GM12865 (cell line): ENCODE measurements at places on chromosomes 13 and 19.

DNA sequence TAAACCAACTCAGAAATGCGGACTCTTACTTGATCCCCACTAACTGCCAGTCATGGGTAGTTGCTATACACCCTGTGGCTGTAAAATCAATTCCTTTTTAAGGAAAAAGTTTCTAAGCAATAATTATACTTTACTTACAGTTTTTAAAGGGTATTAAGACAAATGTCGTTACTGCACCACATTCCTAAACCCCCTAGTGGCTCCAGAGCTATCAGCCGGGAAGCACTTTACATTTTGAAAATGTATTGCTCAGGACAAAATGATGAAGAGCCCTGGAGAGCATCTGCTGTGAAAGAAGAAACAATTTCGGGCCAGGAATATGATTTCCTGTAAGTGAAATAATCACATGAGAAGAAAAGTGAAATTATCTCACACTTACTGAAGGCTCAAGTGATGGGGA lies 36.7 kb downstream of the DCLK1 start:
- DNase-seq, result no peak

GRCh38 chr19:869245-870177 lies 10.0 kb downstream of the CFD start:
- no peak for DNase-seq

- DNase-seq, result peak; percentile 65
Measured at GRCh38 chr19:917323-918151, at the start of gene KISS1R. TSS of gene KISS1R (plus strand) at chr19:917333. CDS start at chr19:917503, 170 bp downstream.

DNA sequence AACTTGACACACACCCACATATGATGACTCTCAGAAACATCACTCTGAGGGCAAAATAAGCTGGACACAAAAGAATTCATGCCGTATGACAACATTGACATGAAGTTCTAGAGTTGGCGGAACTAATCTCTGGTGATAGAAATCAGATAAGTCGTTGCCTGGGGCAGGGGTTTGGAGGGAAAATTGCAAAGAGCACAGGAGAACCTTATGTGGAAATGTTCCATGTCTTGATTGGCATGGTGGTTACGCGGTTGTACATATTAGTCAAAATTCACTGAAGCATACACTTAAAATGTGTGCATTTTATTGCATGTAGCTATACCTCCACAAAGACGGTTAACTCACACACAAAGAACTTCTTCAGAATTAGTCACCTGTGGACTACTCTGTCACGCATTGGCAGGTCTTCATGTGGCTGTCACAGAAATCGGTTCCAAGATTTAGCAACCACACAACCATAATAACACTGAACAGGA lies 137.8 kb upstream of the GJB6 start:
- DNase-seq, result peak; percentile 86

- no peak for DNase-seq
Measured at GRCh38 chr13:49993111-49993510, 3.7 kb upstream of the TRIM13 start.

DNA sequence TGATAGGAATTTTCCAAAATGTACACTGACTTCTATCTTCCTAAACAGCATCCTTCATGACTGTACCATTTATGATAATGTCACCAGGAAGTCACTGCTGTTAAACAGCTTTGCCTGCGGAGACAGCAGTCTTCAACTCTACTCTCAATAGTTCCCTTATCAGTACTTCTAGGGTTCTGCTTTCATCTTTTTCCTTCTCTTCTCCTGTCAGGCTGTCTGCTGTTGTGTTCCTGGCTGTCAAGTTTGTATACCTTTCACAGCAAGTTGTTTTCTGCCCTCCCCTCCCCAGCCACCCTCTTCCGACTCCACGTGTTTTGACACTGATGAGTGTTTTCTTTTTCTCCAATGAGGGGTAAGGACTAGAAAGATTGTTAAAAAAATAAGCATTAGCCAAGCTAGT lies 2.2 kb downstream of the UPF3A start:
- no peak for DNase-seq

- DNase-seq, result no peak
Measured at GRCh38 chr13:98239162-98240076, 62.4 kb upstream of the RNF113B start.

DNA sequence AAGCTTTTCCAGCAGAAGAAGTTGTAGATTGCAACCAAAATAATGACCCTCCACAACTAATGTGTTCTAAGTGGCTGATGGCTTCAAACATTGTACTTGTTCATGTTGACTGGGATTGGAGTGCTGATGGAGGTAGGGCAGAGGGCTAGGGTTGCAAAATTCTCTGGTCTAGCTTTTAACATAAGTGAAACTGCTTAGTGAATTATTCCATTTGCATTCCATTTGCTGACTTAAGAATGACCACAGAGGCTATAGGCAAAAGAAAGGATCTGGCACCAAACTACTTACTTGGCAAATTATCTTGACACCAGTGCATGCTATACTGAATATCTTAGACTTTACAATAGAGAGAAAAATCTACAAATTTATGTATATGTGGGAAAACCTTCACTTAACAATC lies 287.0 kb downstream of the FGF9 start:
- no peak for DNase-seq

- DNase-seq, result no peak
Measured at GRCh38 chr19:19043881-19044280, 10.5 kb downstream of the ARMC6 start.

GRCh38 chr13:36061054-36061453 lies 70.1 kb downstream of the DCLK1 start:
- DNase-seq, result no peak

GRCh38 chr13:68007576-68007975 lies 777.4 kb upstream of the PCDH9 start:
- no peak for DNase-seq

- DNase-seq, result peak; percentile 52
Measured at GRCh38 chr19:1651568-1652291, 685 bp downstream of the TCF3 start.

- peak; percentile 99 for DNase-seq
Measured at GRCh38 chr19:8342684-8343482, at the start of gene KANK3. TSS of gene KANK3 (minus strand) at chr19:8343262. CDS start at chr19:8337828, 5,434 bp downstream.

GRCh38 chr13:36736119-36736726 lies 62.4 kb downstream of the SERTM1 start:
- peak; percentile 54 for DNase-seq

DNA sequence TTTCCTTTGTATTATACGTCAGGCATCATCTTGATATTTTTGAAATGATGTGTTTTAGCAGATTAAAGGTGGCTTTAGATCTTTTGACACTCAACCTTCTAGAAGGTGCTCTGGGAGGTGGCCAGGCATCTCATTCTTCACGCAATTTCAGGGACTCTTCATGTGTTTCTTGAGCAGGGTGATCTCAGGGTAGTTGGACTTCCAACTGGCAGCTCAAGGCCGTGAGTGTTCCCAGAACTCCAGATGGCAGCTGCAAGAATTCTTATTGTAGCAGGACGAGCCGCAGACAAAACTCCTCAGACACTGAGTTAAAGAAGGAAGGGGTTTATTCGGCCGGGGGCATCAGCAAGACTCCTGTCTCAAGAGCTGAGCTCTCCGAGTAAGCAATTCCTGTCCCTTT lies 82.5 kb upstream of the UBAC2 start:
- no peak for DNase-seq

- DNase-seq, result no peak
Measured at GRCh38 chr19:29504454-29504853, 21.3 kb upstream of the VSTM2B start.

DNA sequence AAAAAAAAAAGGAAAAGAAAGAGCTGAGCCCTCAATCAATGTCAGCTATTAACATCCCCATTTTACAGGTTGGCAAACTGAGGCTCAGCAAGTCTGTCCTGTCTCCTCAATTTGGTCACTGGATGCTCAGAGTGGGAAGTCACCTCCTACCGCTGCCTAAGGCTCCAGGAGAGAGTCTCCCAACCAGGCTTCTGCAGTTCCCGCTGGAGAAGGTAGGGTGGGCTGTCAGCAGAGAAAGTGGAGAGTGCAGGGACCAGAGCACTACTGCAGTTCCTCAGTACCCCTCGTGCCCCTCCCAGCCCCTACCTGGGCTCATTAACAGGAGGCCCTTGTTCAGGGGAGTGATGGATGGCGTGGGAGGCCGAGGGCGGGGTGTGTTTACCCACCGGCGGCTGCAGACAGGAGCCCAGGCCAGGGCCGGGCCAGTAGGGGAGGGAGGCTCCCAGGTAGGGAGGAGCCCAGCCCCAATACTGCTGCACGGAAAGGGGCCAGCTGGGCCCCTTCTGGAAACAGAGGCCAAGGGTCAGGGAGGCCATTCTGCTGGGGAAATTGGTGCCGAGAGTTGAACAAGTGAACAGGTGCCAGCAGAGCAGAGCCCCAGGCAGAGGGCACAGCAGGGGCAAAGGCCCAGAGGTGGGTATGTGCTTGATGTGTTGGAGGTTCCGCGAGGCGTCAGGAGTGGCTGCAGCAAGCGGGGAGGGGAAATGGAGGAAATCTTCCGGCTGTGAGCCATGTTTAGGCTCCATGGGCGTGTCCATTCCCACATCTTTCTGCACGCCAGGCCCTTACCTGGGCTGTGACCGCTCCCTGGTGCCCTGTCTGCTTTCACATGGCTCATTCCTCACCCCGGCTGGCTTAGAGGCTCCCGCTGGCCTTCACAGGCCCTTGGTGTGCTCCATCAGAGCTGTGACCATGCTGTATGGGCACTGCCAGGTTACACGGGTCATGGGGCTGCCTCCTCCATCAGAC lies 7.6 kb upstream of the COMP start:
- DNase-seq, result no peak

DNA sequence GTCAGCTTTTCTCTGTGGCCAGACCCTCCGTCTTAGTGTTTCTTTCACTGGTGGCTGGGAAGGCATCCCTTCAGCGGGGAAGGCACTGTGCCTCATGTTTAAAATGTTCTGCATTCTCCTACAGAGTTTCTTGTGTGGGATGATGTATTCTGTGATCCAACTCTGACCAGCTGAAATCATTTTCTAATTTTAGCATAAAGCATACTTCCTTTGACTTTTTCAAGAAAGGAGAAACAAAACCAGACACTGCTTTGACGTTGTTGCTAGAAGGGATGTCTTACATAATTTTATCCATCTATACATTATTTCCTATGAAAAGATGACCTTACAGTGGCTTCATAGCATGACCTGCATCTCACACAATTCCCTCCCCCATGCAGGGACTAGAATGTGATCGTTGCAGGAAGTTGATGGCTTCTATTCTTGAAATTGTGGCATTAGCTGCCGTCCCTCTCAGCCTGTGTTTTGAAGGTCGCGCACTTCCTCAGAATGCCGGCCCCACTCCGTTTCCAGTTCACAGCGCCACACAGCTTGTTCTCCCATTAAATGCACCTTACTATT lies 38.6 kb upstream of the TEX29 start:
- no peak for DNase-seq

- peak; percentile 9 for DNase-seq
Measured at GRCh38 chr19:20278342-20278741, 111.3 kb downstream of the ZNF486 start.

- DNase-seq, result no peak
Measured at GRCh38 chr13:23391752-23392151, 41.8 kb downstream of the SACS start.

DNA sequence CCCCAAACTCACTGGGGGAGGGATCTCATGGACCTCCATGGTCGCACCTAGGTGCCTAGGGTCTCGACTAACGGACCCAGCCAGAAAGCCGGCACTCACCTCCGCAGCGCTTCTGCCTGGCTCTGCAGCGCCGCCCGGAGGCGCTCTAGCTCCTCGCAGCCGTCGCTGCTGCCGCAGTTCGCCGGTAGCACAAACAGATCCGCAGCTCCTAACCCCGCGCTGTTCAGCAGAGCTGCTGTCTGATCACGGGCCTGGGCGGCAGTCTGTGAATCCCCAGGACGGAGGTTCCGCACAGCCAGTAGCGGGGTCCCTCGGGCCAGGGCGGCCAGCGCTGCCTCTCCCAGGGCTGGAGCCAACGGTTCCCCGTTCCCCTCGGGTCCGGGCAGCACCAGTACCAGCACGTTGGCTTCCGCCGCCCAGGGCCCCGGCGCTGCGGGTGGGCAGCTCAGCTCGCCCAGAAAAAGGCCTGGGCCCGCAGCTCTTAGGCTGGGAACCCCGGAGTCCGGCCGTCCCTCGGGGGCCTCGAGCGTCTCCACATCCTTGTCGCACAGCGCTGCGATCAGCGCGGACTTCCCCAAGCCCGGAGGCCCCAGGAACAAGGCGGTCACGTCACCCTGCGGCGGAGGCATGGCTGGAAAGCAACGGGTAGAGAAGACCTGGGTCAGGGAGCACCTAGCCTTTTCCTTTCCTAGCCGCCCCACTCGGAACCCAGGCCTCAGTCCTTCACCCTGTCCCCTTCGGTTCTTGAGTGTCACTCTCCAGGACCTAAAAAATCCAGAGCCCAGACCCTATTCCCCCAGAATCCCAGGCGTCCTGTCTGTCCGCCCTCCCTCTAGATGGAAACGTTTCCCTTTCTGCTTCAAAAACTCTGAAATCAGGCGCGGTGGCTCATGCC lies 977 bp downstream of the IRGQ start:
- peak; percentile 86 for DNase-seq

DNA sequence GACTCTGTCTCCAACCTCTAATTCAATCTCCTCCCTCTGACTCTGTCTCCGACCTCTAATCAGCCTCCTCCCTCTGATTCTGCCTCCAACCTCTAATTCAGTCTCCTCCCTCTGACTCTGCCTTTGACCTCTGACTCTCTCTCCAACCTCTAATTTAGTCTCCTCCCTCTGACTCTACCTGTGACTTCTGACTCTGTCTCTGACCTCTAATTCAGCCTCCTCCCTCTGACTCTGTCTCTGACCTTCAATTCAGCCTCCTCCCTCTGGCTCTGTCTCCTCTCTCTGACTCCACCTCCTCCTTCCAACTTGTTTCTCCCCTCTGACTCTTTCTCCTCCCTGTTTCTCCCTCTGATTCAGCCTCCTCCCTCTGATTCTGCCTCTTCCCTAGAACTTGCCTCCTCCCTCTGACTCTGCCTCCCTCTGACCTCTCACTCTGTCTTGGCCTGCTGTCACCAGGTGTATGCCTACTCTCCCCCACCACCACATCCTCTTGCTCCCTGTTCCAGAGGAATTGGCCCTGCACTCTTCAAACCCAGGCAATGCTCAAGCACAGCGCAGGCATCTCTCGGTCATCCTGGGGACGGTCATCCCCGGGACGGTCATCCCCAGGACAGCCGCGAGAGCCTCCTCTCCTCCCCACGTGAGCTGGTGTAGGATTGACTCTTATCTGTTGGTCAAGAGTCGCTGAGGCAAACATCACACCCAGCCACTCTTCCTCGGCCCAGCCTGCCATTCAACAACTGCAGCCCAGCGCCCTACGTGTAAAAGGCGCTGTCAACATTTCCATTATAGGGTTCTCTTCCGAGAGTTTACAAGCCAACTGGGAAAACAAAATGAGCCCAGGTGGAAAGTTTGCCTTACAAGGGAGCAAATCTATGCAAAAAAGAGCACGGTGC lies 60.2 kb downstream of the ZIC5 start:
- DNase-seq, result no peak

DNA sequence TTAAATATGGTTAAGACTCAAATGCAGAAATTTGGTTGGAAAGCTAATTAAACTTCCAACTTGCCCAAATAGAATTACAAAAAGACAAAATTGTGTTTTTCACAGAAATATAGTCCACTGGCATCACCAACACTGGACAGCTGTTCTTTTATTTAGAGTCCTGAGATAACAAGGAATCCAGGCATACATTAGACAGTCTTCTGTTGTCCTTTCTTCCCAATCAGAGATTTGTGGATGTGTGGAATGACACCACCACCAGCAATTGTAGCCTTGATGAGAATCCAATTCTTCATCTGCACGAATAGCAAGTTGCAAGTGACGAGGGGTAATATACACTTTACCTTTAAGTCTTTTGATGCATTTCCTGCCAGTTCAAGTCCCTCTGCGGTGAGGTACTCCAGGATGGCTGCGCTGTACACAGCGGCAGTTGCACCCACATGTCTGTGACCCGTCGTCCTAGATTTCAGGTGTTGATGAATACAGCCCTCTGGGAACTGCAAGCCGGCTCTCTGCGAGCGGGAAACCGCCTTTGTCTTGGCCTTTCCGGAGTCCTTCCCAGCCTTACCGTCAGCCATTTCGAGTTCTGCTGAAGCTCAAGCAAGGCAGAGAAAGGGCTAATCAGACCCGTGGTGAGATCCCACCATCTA lies 14.7 kb downstream of the UBAC2 start:
- DNase-seq, result no peak
